ENCODE measurements at places on chromosomes 16 and 17. TPM values are rescaled to one million over a fixed set of nuclear protein-coding genes. Genes with fewer than 3 reads are reported as not detected.
A peak's percentile ranks its signal among the peaks of the same experiment; 100 is the strongest.

The LGALS3BP gene
- total RNA-seq, result 48.0 TPM

GRCh38 chr16:25838724-25839186 lies 147.0 kb downstream of the HS3ST4 start:
- DNase-seq, result peak; percentile 21

DNA sequence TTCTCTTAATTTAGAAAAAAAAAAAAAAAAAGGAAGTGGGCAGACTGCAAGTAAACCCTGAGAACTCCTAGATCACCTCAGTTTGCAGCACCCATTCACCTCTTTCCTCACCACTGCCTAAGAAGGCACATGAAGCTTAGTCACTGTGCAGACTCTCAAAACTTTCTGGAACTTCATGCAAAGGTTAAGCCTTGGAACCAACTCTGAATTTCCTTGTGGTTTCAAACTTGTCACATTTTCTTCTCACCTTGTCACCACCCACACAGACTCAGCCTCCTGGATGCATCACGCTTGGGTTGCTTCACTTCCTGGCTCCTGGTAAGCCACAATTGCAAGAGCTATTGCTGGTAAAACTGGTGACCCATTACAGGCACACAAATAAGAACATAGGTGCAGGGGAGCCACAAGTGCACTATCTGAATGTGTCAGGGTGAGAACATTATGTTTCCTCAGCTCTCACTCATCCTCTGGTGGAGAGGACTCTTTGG lies 15.0 kb upstream of the CPD start:
- DNase-seq, result peak; percentile 94

DNA sequence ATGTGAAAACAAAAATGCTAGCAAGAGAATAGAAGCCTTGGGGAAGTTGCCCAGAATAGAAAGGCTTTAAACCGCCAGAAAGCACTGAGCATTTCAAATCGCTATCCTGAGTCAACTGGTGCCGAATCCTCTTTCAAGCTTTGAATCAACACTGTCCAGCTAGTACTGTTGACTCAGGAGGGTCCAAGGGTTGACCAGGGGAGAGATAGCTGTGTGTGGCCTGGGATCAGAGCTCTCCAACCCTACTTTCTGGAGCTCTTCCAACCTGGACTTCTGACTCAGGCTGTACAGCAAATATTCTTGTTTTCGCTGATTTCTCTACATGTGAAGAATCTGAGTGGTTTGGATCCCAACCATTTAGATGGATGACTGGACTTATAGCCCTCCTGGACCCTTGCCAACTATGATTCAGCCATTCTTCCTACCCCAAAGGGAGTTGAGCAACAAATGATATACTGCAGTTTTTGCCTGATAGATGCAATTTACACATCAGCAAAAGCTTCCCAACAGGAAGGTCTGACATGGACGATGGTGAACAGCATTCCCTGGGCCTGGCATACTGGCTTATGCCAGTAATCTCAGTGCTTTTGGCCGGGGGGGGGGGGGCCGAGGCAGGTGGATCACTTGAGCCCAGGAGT lies 154.0 kb upstream of the SDK2 start:
- DNase-seq, result no peak

DNA sequence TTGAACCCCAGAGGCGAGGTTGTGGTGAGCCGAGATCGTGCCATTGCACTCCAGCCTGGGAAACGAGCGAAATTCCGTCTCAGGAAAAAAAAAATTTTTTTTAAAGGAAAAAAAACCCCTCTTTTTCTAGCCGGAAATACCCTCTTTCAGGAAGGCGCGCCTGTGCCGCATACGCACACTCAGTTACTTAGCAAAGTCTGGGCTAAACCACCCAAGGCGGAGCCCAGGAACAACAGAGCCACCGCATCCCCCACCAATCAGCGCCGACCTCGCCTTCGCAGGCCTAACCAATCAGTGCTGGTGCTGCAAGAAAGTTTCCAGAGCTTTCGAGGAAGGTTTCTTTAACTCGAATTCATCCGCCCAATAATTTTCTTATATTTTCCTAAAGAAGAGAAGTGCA lies 510.4 kb downstream of the KCNJ18 start:
- DNase-seq, result no peak

DNA sequence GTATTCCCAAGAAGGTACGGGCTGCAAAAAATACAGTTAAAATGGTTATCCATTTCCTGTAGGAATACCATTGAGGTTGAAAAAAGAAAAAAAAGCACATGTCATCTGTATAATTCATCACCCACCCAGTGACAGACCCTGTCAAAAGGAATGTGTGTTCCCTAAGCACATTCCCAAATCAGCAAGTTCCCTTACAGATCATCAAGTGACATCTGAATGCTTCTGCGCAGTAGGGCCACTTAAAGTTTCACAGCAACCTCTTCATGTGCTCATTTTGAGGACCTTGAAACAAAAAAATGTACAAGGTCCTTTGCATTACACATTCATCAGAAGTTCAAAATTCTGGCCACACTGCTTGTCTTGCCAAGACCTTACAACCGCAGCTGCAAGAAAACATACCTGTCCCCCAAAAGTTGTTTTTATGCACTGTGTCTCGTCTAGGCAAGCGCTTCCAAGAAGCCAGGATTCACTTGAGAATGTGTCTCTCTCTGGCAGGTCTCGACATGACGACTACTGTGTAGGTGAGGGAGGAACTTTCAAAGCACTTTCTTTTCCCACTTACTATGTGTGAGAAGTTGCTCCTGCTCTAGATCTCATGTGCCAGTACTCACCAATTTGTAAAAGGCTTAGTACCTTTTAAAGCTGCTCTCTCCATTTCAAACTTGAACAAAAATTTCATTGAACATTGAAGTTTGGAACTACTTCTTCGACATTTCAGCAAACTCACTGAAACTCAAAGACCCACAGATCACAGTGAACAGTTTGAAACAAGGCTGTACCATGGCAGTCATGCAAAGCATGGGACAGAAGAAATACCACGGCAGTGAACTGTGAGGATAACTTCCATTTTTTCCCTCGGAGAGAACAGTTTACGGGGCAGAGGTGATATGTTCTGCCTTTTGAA lies 4.3 kb upstream of the POLG2 start:
- no peak for DNase-seq

The TMEM100 gene
- total RNA-seq, result not detected

DNA sequence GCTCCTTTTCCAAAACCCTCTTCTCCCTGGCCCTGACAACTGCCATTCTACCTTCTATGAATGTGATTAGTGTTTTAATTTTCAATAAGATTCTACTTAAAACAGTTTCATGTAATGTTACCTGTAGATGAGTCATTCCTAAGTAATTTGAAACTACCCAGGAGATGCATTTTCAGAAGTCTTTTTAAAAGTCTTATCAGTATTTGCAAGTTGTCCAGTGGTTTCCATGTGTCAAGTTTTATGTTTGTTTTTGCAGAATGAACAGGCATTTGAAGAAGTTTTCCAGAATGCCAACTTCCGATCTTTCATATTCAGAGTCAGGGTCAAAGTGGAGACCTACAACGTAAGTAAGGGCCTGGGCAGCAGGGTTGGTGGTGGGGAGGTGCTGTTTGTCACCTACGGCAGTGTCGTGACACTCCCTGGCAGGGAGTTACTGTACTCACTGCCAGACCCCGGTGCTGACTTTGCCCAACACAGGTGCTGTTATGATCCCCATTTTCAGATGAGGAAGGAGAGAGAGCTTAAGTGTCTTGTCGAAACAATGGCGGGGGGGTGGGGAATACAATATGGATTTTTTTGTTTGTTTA lies 65.0 kb downstream of the RPA1 start:
- no peak for DNase-seq

The CAPNS2 gene
- total RNA-seq, result not detected

GRCh38 chr16:87425941-87426340 lies 33.8 kb downstream of the MAP1LC3B start:
- DNase-seq, result no peak

GRCh38 chr16:49635591-49636581 lies 220.0 kb downstream of the ZNF423 start:
- DNase-seq, result no peak

DNA sequence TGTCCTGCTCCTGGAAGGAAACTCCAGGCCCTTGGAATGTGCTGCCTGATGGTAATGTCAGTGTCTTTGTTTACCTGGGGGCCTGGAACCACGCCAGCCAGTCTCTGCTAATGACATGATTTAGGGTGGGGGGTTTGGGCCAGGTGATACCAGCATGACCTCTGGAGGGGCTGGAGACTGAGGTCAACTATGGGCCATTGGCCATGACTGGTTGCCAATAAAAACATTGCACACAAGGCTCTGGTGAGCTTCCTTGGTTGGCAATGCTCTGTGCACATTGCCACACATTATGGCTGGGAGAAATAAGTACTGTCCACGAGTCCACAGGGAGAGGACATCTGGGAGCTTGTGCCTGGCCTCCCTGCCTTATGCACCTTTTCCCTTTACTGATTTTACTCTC lies 52.5 kb downstream of the LITAF start:
- no peak for DNase-seq

The RND2 gene
- 0.07 TPM for total RNA-seq

- DNase-seq, result no peak
These were observed 12.2 kb downstream of the PPL start for GRCh38 chr16:4924593-4925292.

DNA sequence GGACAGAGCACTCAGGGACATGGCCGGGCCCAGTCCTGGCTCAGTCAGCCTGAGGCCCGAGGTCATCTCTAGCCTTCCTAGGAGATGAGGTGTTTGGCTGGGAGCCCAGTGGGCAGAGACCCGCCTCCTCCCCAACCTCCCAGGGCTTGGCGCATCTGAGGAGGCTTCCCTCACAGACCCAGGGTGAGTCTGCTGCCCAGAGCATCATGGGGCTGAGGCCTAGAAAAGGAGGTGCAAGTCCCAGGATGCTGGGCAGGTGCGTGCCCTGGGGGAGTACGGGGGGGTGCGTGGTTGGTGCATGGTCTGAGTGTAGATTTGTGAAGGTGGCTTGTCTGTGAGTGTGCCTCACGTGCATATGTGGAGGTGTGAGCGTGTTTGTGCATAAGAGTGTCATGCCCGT lies 4.7 kb downstream of the PDE6G start:
- DNase-seq, result no peak

DNA sequence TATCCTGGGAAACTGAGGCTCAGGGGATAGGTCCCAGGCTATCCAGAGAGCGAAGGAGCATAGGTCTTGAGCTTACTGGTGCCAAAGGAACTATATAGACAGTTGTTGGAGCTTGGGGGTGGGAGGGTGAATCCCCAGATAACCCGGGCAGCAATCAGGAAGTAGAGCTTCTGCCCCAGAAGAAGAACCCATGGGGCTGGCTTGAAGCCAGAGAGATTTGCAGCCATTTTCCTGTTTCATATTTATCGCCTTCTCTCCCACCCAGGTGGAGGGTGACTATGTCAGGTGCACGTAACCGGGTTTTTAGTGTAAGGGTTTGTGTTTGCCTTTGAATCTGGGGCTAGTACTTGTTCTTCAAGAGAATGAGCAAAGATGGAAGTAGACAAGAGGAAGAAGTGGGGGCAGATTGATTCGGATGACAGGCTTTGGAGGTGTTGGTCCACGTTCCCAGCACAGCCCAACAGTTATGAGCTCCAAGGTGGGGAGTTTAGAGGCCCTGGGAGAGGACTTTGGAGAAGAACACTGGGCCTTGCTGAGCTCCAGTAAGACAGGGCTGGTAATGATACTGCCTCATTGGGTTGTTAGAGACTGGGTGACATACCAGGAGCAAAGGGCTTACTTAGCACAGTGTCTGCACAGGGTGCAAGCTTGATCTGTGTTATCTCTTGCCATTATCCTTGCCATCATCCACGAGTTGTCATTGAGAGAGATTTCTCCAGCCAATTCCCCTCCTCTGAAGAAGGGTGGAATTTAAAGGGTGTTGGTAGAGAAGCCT lies 145.6 kb downstream of the CCDC182 start:
- DNase-seq, result peak; percentile 55

DNA sequence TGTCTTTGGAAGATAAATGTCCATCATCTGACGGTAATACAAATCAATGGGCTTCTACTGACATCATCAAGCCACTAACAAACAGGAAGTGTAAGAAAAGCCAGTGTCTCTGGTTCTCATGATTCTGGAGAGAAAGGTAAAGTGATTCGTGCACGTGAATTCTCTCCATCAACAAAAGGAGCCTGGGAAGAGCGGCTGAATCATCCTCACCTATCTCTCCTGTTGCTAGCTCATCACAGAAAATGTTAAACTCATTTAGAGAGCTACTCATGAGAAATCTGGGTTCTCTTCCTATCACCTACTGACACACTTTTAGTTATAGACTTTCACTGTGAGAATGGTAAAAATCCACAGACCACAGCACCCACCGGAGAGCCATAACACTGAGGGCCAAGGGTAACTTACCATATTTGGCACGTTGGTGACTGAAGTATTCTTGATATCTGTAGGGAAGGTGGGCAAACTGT lies 70.3 kb downstream of the CREBBP start:
- peak; percentile 68 for DNase-seq

DNA sequence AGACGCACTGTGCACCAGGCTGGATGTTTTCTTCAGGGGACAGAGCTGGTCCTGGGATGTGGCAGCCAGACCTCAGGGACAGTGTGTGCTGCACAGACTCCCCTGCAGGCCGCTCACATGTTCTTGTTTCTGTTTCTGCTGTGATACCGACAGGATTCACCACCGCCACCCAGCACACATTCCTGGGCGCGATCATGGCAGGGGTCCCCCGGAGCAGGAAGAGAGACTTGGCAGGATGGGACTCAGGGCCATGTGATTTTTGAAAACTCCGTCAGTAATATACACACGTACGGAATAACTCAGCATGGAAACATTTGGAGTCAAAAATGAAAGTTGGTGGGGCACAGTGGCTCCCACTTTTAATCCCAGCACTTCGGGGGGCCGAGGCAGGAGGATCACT lies 79.0 kb downstream of the HAPSTR1 start:
- DNase-seq, result no peak

The KRT13 gene
- total RNA-seq, result not detected

DNA sequence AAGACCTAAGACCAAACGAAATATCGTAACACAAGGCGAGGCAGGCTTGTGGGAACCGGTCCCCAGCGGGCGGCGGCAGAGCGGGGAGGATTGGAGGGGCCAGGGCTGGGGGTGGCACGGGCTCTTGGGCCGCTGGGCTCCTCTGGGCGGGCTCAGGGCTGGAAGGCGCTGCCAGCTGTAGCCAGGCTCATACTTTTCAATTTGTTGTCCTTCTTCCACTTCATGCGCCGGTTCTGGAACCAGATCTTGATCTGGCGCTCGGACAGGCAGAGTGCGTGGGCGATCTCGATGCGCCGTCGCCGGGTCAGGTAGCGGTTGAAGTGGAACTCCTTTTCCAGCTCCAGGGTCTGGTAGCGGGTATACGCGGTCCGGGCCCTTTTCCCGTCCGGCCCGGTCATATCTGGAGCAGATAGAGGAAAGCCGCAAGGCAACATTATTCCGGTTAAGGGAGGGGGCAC lies 1.5 kb downstream of the HOXB5 start:
- DNase-seq, result no peak
